Kidney tubule cell (primary cell): ENCODE measurements at places on chromosomes 7 and 10.

DNA sequence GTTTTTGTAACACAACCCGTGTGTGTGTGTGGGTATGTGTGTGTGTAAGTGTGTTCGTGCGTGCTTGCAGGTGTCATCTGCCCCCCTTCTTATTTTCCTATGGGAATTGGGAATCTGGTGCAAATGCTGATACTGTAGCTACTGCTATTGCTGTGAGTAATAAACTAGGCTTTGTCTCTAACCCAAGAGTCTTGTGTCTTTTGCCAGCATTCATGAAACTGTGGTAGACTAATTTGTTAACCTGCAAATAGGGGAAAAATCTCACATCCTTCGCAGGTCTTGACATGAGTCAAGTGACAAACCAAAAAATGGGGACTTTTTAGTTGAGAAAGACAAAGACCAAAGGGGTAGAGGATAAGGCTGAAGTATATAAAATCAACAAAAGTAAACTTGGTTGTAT, 57.9 kb upstream of the FAM133B start:
- DNase-seq: no peak

DNA sequence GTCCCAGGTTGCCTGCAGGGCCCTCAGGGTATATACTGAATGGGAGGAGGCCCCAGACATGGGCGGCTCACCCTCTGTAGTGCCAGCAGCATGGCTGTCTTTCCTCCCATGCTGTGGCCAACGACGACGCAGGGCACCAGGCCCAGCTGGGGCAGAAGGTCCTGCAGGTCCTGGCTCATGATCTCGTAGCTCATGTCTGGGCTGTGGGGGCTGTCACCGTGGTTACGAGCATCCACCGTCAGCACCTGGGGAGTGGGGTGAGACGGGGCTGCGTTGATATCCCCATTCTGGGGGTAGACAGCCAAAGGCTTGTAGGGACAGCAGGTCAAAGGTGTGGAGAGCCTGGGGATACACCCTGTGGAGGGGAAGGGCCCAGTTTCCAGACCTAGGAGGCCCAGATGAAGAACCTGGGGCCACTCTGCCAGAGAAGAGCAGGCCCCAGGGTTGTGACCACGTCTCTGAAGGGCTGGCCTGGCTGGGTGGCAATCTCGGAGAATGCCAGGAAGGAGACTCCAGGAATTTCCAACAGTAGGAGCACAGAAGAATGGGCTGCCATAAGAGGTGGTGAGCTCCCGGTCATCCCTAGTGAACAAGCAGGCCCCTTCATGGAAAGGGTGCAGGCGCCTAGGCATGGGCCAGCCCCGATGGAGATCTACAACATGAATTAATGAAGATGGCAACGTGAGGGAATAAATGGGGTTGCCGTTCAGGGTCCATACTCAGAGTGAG, 947 bp downstream of the ABHD11 start:
- no peak for DNase-seq

DNA sequence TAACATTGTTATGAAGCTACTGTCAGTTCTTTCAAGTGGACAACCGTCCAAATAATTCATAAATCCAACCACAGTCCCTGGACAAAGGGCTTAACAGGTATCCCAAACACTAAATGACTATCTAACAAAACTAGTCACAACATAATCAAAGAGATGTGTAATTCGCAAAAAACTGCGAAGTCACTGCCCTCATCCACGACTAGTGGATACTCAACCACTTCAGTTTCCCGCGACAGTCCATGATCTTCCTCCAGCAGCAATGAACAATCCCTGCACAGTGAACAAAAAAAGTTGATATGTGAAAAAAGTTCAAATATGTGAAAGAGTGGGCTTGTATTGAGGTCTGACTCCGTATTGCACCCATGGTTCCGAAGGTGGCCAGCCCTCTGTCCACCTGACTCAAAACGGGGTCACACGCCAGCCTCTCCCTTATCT, 287 bp downstream of the DCLRE1A start:
- DNase-seq: no peak

DNA sequence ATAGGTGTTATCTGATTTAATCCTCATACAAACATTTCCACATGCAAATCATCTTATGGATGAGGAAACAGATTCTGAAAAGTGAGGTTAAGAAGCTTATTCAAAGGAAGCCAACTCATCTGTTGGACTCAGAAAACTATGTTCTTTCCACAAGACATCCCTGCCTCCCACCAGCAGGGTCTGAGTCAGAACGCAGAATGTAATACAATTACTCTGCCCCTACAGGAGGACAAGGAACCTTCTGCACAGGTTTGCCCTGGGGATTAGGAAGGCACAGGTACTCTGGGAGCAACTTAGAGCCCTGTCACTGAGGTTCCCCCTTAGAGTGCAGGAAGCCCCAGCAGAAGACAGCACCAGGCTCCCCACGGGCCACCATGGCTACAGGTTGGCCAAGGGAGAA, 255.7 kb downstream of the TNS3 start:
- peak; percentile 74 for DNase-seq

GRCh38 chr7:149295481-149295850, 33.5 kb downstream of the ZNF783 start:
- DNase-seq: no peak

- DNase-seq: no peak
Measured at GRCh38 chr7:69032848-69033247, 565.4 kb upstream of the AUTS2 start.

DNA sequence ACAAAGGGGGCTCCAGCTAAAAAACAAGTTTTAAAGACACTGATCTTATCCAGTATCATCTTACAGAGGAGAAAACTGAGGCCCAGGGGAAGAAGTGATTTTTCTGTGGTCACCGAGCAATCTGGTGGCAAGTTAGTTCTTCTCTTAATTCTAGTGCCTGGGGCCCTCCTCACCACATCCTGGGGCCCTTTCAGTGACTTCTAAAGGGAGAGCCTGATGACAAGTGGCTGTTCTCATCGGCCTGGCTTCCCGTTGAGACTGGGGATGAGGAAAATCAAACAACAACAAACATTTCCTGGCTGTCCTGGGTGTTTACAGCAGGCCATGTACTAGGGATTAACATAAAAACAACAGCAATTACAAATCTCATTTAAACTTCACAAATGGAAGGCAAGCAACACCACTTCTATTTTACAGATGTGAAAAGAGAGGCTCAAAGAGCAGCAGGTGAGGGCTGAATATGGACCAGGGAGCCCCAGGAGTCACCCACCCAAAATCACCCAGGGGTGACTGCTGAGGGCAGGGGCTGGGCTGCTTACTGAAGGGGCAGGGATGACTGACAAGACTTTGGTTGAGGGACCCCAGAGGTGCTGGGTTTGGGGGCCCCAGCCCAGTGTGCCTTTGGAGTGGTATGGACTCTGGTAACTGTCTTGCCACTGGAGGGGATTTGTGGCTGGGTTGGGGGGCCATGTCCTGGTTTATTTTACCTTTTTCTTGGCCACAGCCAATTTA, 24.7 kb upstream of the MTPAP start:
- no peak for DNase-seq
